ENCODE measurements at places on chromosomes 2 and 18.
A peak's percentile ranks its signal among the peaks of the same experiment; 100 is the strongest.

DNA sequence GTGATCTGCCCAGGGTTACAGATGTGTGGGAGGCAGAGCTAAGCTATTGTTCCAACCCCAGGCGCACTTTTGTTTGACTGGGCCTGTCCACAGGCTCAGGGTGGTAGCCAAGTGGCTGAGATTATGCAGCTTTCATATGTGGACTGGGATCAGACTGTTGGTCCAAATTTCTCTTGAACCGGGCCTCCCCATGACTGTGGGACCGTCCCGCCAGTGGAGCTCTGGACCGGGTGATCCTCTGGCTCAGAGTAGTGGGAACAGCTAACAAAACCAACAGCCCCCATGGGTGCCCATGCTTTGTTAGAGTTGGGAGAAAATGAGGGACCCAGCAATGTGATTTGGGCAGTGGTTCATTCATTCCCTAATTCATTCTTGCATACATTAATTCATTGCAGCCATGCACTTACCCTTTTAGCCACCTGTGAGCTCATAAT lies 86.8 kb upstream of the HS6ST1 start:
- DNase-seq: no peak

DNA sequence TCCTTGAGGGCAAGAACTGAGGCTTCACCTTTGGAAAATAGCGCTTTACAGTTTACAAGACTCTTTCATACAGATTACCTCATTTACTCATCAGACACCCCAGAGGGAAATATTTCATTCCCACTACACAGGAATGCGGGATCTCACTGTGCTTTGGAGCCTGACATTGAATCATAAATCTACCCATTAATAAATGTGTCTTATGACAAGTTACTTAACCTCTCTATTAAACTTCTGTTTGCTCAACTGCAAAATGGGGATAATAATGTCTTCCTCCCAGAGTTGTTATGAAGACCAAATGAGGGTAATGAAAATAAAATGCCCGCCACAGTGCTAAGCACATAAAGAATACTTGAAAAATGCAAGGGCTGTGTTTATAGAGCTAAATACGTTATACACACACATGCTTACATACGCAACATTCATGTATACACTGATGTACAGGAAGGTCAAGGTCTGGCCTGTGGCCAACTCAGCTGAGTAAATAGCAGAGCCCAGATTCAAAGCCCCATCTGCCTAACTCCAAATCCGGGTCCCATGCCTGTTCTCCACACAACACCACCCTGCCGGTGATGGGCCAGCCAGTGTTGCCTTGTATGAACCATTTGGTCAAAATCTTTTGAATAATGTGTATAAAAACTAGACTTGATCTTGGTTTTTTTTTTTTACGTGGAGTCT lies 77.8 kb upstream of the STPG4 start:
- peak; percentile 35 for DNase-seq

DNA sequence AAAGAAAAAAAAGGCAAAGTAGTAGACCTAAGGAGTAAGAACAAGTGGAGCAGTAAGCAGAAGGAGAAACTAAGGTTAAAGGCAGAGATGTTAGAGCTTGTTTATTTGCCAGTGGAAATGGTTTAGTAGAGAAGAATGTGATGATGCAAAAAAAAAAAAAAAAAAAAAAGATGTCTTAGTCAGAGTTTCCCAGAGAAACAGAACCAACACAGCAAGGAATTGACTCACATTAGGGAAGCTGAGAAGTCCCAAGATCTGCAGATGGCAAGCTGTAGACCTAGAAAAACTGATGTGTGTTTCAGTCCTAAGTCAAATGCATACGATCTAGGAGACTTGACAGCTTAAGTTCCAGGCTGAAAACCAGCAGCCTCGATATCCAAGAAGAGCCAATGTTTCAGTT lies 1548.8 kb upstream of the LRRTM1 start:
- DNase-seq: peak; percentile 0

DNA sequence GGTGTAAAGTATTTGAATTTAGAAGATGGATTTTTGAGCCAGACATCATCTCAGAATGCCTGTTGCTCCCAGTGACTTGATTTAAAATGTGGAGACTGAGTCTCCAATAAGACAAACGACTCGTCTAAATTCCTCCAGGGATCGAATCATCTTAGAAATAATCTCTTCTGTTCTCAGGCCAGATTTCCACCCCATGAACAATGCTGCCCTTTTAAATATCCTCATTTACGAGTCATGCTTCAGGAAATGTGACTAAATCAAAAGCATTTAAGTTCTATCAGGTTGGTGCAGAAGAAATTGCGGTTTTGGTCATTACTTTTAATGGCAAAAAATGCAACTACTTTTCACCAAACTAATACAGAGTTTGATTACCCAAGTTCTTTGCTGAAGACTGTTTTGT lies 684.6 kb upstream of the SOX11 start:
- DNase-seq: no peak

GRCh38 chr18:33656889-33657448 lies 79.0 kb downstream of the ASXL3 start:
- no peak for DNase-seq

Data from AG10803 (cell line).